Fibroblast of skin of back (primary cell): ENCODE measurements at places on chromosomes 7 and 10.

DNA sequence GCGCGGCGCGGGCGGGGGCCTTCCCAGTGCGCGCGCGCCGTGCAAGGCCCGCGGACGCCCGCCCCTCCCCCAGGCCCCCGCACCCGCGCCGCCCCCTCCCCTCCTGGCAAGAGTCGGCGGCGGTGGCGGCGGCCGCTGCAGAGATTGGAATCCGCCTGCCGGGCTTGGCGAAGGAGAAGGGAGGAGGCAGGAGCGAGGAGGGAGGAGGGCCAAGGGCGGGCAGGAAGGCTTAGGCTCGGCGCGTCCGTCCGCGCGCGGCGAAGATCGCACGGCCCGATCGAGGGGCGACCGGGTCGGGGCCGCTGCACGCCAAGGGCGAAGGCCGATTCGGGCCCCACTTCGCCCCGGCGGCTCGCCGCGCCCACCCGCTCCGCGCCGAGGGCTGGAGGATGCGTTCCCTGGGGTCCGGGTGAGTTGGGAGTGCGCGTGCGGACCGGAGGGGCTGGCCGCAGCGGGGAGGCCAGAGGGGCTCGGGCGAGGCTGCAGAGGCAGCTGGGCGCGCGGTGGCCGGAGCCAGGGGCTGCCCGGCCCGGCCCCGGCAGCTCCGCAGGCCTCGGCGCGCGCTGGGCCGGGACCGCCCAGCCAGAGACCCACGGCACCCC lies at the start of gene BMPR1A:
TSS of gene BMPR1A (plus strand) at position 109 of the 602 bp plus-strand sequence. CDS start 119,400 bp downstream, outside the sequence.
- DNase-seq: peak; percentile 90

- DNase-seq: no peak
Observed at GRCh38 chr10:113360870-113361269, 192.0 kb upstream of the HABP2 start.

DNA sequence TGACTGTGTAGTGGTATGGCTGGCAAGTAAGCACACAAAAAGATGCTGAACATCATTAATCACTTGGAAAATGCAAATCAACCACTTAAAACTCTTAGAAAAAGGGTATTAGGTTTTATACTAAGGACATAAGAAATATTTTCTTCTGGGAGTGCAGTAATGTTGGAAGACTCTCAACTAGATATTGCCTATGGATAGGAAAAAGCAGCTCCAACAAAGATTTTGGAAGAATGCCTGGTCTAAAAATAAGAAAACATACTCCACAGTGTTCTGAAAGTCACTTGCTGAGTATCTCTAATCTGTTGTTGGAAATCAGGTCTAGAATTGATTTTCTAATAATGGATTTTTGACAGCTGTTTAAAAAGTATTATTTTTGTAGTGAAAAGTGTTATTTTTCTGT lies 50.8 kb upstream of the PHYHIPL start:
- no peak for DNase-seq

DNA sequence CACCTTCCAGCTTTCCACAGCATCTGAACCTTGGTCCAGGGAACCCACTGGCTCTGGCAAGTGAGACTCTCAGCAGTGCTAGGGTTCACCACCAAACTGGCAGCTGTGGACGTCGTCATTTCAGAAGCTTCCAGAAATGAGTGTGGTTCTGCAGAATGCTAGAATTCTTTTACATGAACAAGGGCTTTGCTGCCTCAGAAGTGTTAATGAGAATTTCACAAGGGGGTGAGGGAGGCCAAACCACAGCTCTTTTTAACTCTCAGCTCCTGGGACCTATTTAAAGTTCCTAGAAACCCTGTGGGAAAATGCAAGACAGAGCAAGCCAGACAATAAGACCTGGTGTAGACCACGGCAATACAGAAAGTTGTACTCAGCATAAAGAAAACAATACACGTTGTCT lies 129.3 kb upstream of the BET1 start:
- DNase-seq: no peak

- no peak for DNase-seq
Observed at GRCh38 chr10:103849212-103849877, 6.0 kb downstream of the SH3PXD2A start.

DNA sequence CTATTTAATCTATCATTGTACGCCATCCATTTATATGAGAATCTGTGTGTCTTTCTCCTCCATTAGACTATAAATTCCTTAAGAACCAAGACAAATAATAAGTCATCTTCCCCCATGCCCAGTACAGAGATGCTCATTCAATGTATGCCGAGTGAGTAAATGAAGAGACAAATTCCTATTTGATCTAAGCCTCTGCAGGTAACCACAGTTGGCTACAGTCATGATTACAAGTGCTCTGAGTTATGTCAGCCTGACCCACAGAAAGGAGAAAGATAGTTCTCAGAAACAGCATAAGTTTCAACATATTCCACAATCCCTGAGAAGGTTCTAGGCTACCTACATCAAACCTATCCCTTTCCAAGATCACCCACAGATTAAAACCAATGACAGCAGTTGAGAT lies 46.1 kb downstream of the MPP7 start:
- peak; percentile 22 for DNase-seq

DNA sequence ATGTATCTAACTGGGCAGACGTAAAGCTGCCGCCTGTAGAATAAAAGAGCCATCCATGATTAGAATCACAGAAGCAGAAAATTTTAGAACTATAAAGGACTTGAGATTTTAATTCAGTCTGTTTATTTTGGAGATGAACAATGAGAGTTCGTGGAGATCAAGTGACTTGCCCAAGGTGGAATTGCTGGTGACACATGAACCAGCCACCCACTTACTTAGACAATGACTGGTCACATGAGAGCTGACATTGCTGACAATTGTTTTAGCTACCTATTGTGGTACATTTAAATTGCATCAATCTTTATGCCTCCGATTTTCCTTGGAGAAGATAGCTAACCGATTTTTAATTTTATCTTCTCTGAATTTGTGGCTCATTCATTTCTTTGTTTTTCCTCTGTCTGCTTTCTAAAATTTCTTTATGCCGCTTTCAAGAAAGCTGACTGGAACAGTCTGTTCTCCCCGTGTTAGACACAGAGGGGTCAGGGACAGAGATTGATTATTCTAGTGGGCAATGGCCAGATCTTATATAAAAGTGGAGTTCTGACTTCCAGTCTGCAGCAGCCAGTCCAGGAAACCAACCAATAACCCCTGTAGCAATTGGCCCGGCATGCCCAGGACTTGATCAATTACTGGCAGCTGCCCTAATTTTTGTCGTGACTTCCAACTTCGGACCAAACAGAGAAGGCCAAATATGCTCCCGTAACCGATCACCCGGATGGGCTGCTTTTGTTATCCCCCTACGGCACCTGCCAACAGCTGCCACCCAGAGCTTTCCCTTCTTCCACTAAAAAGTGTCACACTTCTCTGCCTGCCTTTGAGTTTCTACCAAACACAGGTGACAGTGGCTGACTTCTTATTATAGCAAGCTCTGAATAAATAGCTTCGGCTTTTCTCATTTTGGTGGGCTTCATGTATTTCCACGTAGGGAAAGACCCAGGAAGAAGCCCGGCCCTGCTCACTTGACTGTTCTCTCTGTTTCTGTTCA lies 241.6 kb downstream of the CAMK1D start:
- no peak for DNase-seq

- peak; percentile 78 for DNase-seq
Observed at GRCh38 chr10:71771821-71772617, 1.3 kb downstream of the VSIR start.

GRCh38 chr7:117012696-117013095 lies 59.4 kb downstream of the ST7 start:
- DNase-seq: peak; percentile 59

DNA sequence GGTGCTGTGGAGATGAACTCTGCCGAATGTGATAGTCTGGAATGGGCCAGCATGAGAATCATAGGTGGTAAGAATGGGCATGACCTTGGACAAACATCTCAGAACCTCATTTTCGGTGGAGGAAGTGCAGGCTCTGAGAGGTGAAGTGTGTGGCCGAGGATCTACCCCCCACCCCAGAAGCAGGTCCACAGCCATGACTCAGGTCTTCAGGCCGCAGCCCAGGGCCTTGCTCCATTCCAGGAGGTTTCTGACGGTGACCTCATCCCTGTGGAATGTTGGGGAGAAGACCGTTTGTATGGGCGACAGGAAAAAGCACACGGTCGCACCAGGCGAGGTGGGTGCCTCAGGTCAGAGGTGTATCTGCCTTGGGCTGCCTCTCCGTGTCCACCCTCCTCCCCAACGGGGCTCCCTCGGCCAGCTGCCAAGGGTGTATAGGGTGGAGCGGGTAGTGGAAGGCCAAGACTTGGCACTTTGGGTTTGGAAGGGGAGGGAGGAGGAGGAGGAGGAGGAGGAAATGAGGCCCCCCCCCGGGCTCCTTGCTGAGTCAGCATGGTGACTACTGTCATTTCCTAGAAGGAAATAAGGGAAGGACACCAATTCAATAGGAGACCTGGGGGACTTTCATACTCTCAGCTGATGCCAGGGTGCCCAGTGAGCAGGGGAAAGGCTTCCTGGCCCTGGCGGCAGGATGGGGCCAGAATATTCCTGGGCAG lies 168.0 kb upstream of the RHEB start:
- DNase-seq: peak; percentile 99

DNA sequence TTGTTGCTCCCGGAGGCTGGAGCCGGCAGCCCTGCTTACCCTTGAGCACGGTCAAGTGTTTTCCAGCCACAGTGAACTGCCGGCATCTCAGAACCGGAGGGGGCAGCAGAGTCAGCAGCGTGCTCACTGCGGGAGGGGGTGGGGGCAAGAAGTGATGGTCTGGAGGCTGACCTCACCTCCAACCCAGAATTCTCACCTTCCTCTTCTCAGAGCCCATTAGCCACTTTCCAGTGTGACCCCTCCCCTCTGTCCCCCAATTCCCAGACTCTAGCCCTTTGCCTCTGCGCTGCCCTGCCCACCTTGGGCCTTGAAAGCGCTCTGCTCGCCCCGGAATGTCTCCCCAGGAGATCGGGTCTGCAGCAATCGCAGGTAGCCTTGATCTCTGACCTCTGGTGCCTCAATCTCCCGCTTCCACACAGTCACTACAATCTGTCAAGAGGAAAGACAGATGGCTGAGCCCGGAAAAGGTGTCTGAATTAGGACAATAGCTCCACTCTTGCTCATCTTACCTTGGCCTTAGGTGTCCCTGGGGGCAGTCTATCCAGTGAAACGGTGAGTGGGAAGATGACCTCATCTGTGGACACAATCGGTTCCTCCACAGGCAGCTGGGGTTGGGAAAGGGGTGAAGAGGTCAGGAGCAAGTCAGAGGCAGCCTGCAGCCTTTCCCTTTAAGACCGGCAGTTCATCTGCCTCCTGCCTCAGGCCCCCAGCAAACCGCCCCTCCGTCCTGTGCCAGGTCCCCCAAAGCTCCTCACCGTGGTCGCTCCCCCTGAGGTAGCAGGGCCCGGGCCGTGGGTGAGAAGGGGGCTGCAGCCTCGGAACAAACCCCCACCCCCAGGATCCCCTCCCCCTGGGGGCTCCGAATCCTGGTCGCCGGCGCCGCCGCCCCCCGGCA lies 942 bp downstream of the TRAPPC14 start:
- peak; percentile 21 for DNase-seq

DNA sequence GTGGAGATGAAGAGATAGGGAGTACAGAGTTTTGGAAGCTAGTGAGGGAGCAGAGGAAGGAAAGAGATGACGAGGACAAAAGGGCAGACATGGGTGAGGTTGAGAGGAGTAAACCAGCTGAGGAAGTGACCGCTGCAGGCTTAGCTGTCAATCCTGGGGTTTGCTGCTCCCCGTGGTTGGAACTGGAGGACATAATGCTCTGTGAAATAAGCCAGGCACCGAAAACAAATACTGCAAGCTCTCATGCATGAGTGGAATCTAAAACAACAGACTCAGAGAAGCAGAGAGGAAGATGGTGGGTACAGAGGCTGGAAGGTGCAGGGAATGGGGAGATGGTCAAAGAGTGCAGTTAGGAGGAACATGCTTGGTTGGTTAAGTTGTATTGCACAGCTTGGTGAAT lies 482.2 kb upstream of the C7orf33 start:
- no peak for DNase-seq

DNA sequence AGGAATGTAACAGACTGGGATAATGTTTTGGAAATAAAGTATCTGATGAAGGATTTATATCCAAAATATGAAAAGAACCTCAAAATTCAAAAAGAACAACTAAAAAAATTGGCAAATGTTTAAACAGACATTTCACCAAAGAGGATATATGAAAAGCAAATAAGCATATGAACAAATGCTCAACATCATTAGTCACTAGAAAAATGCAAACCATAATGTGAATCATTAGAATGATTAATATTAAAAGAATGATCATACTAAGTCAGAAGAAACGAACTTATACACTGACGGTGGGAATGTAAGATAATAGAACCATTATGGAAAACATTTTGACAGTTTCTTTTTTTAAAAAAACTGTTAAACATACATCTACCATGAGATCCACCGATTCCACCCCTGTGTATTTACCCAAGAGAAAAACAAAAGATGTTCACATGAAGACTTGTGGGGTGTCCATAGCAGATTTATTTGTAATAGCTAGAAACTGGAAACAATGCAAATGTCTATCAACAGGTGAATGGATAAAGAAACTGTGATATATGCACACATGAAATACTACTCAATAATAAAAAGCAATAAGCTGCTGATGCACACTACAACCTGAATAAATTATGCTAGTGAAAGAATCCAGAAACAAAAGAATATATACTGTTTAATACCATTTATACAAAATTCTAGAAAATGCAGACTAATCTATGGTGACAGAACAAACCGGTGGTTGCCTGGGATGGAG lies 35.7 kb downstream of the PRKG1 start:
- peak; percentile 89 for DNase-seq

GRCh38 chr7:25832929-25833328 lies 319.1 kb upstream of the NFE2L3 start:
- no peak for DNase-seq

DNA sequence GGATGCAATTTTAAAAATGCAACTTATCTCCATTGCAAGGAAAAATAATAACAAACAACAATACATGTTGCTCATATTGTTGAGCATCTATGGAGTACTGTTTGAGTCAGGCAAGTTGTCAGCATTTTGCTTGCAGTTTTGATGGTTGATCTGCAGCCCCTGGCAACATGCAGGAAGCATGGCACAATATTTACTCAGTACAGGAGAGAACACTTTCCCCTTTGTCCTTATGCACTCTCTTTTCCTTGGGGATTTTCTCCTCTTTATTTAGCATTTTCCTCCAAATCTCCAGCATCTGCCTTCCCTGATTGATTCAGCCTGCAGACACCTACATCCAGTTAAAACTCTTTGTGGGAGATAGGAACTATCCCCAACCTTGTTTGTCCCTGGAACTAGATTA lies 620.5 kb upstream of the LRRN3 start:
- DNase-seq: no peak

DNA sequence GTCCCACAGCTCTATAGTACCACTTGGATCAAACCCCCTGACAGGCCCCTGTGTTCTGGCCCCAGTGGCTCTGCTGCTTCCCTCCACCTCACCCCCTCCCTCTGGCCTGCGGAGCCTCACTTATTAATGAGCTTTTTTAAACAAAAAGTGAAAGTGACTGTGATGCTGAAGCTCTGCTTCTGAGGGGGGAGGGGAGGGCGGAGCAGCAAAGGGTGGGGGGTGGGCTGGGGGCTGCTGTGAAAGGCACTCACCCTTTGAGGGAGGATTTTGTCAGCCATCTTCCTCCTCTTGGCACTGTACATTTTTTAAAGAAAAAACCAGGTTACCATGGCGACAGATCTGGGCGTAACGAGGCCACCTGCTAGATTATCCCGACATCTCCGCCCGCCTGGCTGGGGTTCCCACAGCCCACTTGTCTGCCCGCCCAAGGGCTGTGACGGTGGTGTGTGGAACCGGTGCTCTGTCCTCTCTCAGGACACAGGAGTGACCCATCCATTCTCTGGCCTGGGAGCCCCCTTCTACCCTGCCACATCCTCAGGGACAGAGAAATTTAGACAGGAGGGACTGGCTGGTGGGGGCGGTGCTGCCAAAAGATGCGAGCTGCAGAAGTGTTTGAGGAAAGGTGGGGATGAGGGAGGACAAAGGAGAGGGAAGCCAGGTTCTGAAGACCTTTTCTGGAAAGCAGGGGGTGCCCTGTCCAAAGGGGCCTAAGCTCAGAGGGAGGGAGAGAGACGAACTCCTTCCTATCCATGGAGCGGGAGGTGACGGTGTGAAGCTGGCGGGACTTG lies 4.9 kb downstream of the SMARCD3 start:
- DNase-seq: no peak
